ENCODE measurements at places on chromosomes 7 and 10. TPM values are rescaled to one million over a fixed set of nuclear protein-coding genes. Genes with fewer than 3 reads are reported as not detected.

DNA sequence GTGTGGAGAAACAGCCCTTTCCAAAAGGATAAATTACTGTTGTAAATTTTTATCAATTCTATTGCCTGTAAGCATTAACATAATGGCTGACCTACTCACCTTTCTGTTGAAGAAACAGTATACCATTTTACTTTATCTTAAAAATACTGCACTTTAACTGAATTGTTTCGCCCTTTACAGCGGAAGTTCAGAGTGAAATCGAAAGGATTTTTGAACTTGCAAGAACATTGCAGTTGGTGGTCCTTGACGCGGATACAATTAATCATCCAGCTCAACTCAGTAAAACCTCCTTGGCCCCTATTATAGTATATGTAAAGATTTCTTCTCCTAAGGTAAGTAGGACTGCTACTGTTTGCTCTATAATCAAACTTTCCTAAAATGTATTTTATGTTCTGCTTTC is 117.5 kb downstream of the NSUN6 start:
- DNase-seq: no peak
- H3K36me3 ChIP-seq: no peaks in the 10 kb centered on the region
- H3K4me1 ChIP-seq: no peaks in the 10 kb centered on the region
- no peak overlapping the region for H3K4me3 ChIP-seq
- H3K27me3 ChIP-seq: no peaks in the 10 kb centered on the region

DNA sequence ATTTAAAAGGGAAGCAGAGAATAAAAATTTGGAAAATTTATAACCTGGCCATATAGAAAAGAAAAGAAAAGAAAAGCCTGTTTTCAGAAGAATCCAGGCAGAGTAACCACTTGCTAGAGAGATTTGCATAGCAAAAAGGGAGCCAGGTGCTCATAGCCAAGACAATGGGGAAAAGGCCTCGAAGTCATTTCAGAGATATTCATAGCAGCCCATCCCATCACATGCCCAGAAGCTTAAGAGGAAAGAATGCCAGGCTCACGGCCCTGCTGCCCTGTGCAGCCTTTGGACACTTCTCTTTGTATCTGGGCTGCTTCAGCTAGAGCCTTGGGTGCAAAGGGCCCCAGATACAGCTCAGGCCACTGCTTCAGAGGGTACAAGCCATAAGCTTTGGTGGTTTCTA is 159.8 kb downstream of the CCDC7 start:
- no peak overlapping the region for H3K4me3 ChIP-seq
- H3K27ac ChIP-seq: no peak overlapping the region
- H3K27me3 ChIP-seq: no peaks in the 10 kb centered on the region

ARHGEF5 gene
- 4.7 TPM for total RNA-seq

RBAK gene
- total RNA-seq: 10.6 TPM

GRCh38 chr10:71358277-71358676 is 38.4 kb upstream of the CDH23 start:
- no peaks in the 10 kb centered on the region for H3K27me3 ChIP-seq
- no peak overlapping the region for H3K4me3 ChIP-seq
- peaks cover 6% of the 10 kb centered on the region for H3K4me1 ChIP-seq
- DNase-seq: no peak

DNA sequence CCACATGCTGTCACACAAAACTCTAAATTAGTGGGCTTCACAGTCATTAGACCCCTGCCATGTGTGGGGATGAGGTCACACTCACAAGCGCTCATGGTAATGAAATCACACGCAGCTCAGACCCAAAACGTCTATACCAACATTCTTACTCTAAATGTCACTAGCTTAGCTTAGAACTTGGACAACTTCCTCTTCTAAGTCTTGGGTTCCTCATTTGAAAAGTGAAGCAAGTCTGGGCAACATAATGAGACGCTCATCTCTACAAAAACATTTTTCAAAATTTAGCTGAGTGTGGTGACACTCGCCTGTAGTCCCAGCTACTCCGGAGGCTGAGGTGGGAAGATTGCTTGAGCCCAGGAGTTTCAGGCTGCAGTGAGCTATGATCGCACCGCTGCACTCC is 92.7 kb upstream of the MACROH2A2 start:
- H3K4me3 ChIP-seq: no peak overlapping the region
- no peaks in the 10 kb centered on the region for H3K4me1 ChIP-seq
- peaks cover under 1% of the 10 kb centered on the region for H3K27me3 ChIP-seq
- no peak overlapping the region for H3K27ac ChIP-seq

UCMA gene
- total RNA-seq: not detected

All from osteoblast (primary cell).